ENCODE measurements at places on chromosomes 11 and 22. TPM values are rescaled to one million over a fixed set of nuclear protein-coding genes. Genes with fewer than 3 reads are reported as not detected.

The LBHD1 gene
- total RNA-seq = 18.2 TPM

The MTMR2 gene
- 27.8 TPM for total RNA-seq

The PAX6 gene
- total RNA-seq = not detected

The NLRX1 gene
- total RNA-seq = 15.3 TPM

Data from uterus (tissue), 4 donors.